ENCODE measurements at places on chromosomes 12 and 14.

- no peak for DNase-seq
These were observed 418.8 kb downstream of the BCL11B start for GRCh38 chr14:98853063-98853729.

DNA sequence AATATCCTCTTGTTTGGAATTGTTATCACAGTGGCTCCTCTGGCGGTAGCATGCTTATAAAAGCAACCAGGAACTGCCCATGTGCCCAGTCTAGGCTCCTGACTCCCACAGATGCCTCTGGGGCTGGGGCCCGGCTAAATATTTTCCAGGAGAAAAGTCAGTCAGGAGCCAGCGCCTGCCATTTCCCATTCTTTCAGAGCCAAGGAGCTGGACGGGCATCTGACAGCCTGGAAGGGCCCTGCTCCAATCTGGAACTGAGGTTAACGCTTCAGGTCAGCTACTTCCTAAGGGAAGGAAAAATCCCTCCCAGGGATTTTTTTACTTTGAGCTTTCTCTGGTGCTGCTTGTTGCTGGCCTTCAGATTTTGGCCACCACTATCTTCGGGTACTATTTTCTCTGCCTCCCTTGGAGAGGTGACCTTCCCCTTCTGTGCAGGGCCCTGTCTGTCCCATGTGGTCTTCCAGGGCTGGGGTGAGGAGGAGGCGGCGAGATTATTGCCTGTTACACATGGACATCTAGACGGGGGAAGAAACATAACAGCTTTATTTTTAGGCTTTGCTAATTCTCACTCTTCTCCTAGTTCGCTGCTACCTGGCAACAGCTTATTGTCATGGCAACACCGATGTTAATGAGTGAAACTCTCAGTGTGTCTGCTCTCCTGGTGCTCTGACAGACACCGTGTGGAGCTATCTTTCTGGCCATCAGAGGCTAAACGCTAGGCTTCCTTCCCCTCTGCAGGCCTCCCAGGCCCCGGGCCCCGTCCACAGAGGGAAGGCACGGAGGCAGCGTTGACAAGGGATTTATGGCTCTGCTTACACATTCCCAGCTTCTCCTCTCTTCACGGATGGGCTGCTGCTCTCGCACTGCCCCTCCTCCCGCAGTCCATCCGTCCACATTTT is 160.4 kb downstream of the CACNA1C start:
- DNase-seq: no peak

DNA sequence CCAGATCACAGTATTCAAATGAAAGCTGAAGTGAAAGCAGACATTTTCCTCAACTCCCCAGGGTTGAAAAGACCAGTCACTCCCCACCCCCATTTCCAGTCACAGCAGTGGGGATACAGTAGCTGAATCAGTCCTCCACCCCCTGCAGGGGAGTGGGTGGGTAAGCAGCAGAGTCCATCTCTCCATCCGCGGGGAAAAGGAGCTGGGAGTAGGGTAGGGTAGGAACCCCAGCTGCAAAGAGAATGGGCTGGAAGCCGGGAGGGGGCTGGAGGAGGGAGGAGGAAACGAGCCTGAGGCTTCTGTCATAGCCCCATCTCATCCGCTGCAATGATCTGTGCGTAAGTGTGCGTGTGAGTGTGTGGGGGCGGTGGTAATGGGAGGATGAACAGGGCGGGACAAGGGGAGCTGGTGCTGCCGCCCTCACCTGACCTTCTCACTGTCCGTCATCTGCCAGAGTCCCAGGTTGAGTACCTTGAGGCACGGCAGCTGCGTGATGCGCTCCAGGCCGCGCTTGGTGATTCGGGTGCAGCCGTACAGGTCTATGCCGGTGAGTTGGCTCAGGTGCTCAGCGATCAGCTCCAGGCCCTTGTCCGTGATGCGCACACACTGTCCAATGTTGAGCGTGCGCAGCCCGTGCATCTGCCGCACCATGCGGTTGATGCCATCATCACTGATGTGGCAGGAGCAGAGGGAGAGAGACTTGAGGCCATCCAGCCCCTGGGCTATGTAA is 1.8 kb downstream of the FBXL14 start:
- peak; percentile 62 for DNase-seq

DNA sequence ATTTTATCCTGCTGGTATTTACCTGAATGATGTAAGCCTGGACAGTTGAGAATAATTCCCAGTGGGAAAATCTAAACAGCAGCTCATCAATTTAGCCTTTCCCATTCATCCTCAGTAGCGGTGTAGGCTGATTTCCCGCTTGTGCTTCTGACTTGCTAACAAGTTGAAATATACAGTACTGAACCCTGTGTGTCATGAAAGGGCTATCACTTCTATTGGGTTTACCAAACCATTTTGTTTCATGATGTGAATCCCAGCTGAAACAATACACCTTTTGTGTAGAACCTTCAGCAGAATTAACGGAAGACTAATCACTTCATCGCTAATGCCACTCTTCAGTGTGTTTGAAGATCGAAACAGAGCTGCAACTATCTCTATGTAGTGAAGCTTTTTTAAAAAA is 88.4 kb downstream of the POLR3B start:
- DNase-seq: no peak

DNA sequence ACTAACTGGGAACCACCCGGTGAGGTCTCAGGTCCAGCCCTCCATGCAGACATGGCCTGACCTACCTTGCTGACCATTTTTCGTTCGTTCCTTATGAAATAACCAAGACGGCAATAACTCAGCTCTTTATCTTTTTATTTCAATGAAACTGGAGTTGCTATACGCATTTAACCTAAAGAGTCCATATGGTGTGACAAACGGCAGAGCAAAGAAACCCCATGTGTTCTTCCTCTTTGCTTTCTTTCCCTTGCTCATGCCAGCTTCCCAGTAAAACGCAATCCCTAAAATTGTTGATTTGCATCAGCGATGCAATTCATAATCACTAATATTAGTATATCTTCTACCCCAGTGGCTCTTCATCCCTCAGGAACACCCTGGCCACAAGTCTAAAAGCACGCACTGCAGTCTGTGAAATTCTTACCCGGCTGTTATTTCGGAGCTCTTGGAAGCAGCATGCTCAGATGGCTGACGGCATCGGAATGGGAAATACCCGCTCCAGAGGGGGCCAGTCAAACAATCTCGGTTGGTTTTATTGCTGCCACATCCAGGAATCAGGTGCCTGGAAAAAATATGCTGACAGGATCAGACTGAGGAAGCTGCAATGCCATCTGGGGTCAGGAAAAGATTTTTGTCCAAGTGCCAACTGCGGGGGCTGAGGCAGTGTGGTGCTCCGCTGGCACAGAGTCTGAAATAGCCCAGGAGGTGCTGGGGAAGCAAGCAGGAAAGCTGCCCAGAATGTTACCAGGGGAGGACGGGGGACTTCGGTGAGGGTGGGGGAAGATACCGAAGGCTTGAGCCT is 28.2 kb upstream of the KCNA1 start:
- DNase-seq: no peak

- DNase-seq: no peak
These were observed 31.0 kb downstream of the NFYB start for GRCh38 chr12:104106965-104107364.

DNA sequence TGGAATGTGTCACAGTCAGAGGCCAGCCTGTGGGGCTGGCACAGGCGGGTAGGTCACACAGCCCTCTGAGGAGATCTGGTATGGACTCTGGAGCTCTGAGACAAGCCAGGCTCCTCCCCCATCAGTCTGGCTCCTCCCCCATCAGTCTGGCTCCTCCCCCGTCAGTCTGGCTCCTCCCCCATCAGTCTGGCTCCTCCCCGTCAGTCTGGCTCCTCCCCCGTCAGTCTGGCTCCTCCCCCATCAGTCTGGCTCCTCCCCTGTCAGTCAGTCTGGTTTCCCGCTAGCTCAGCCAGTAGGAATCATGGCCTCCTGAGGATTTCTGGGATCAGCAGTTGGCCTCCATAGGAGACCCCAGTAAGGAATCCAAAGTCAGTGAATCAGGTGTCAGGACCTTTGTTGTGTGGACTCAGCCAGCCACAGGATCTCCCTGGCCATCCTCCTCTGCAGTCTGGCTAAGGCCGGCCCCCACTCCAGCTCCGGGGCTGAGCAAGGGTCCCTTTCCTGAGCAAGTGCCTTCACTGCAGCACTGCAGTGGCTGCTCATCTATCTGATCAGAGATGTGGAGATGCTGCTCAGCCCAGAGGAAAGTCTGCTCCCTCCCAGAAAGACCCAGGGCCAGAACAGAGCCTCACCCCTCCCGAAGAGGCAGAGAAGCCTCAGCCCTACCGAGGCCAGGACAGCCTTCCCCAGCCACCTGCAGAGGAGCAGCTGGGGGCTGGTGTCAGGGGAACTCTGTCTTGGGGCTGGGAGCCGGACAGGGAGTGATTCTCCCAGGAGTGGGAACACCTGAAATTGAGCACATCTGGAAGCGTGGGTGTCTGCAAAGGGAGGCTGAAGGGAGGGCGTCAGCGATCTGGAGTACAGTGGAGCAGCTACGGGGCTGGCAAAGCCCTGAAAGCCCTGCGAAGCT is 35.7 kb downstream of the IQSEC3 start:
- no peak for DNase-seq

GRCh38 chr12:48142818-48143674 is 14.3 kb downstream of the ASB8 start:
- DNase-seq: no peak

GRCh38 chr14:64232095-64232838 is 61.9 kb downstream of the ESR2 start:
- DNase-seq: no peak

- DNase-seq: no peak
These were observed 23.5 kb downstream of the SDSL start for GRCh38 chr12:113445544-113446171.

GRCh38 chr14:103535081-103535890 is 6.3 kb downstream of the TRMT61A start:
- DNase-seq: no peak

- DNase-seq: no peak
These were observed 1080.5 kb upstream of the FOXG1 start for GRCh38 chr14:27686137-27686536.

GRCh38 chr14:105212541-105213300 is 31.6 kb upstream of the NUDT14 start:
- DNase-seq: no peak

- no peak for DNase-seq
These were observed 9.2 kb upstream of the LYZ start for GRCh38 chr12:69338936-69339335.

DNA sequence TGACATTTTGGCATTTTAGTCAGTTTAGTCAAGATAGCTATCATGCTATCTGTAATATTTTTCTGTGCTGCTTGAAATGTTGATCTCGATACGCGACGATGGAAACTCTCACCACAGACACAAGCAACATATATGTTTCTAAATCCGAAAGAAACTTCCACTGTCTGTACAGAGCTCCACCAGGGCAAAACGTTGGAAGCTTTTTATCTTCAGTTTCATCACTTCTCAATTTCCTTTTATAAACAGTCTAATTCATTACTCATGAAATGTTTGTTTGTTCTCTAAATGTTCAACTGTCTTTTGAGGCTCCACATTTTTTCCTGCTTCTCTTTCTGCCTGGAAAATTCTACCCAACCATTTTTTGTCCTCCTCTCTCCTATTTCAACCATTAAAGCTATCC is 737.6 kb downstream of the SLC16A7 start:
- no peak for DNase-seq
